Esophagus squamous epithelium (tissue), 5 donors: ENCODE measurements at places on chromosomes 7 and 10.

DNA sequence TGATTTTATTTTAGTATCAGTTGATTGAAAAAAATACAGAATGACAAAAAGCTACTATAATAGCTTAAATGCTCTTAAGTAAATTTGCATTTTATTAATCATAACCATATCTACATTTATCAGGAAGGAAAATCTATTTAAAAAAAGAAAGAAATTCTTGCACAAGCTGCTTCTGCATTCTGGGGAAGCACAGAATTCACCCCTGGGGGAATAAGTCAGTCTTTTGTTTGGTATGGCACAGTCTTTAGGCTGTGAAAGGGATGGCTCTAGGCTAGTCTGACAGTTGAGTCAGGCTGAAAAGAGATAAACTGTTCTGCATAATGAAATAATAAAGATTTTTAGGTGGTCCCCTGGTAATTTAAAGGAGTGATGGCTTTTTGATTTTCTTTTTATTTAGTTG lies 37.9 kb downstream of the HTR7 start:
- no peak for DNase-seq

- no peak for DNase-seq
These were observed 106.0 kb downstream of the ZNF365 start for GRCh38 chr10:62480196-62480595.

- DNase-seq: no peak
These were observed 15.6 kb upstream of the PPIF start for GRCh38 chr10:79331709-79332108.

- no peak for DNase-seq
These were observed 145.2 kb upstream of the PFKP start for GRCh38 chr10:2921956-2922680.

GRCh38 chr10:119209035-119209735 lies 1.8 kb downstream of the GRK5 start:
- DNase-seq: no peak

DNA sequence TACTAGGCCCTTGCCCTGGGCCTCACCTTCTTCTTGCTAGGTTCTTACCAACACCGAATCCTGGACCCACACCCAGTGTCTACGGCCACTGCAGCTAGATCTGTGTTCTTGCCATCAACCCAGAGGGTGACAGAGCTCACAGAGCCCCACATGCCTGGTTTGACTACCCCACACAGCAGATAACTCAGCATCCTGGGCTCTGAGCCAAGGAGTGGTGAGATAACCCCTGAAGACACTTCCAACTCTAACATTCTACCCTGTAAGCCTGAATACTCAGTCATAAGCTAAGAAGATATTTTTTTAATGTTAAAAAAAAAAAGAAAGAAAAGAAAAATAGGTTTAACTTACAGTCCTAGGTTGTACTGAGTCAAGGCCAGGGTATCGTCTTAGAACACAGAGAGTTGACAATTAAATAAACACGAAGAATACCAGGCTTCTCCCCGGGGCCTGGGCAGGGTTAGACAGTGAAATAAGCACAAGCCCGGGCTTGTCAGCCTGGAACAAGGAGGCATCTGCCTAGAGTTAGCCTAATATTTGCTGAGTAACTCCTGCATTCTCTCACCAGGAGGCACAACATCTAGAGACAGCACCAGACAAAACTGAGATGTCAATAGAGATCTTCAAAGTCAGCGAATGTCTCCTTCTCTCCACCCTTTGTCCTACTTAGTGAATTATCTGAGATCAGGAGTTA lies 556.5 kb upstream of the LRRN3 start:
- DNase-seq: no peak

GRCh38 chr7:32594965-32595490 lies 99.7 kb downstream of the AVL9 start:
- DNase-seq: no peak

DNA sequence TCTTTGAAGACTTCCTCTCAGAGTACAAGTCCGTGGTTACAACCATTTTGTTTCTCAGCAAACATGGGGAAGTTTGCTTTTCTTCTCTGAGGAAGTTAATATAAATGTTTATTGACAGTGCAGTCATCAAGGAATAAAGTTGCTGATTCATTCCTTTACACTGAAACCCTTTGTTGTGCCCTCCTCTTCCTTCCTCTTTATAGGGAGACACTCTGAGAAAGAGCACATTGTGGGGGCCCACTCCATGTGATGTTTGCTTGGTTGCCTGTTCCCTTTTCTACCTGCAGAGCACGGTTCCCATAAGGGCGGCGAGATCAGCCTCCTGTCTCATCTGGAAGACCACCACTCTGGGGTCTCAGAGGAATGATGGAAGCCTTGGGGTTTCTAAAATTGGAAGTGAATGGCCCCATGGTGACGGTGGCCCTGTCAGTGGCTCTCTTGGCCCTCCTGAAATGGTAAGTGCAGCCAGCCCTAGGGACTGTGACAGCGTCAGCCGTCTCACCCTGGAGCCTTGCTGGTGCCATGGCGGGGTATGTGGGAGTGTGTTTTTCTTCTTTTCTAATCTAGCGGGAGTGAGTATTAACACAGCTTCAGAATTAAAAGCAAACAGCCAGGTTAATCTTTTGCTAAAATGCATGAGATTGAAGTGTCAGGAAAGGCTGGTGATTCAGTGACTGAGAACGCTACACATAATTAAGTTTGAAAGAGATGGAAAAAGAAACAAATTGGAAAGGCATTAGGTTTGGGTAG lies at the start of gene TBXAS1:
TSS of gene TBXAS1 (plus strand) at position 240 of the 750 bp plus-strand sequence. CDS start at position 367, 127 bp downstream.
- DNase-seq: no peak

- no peak for DNase-seq
These were observed 50.7 kb upstream of the AMPH start for GRCh38 chr7:38681882-38682281.

DNA sequence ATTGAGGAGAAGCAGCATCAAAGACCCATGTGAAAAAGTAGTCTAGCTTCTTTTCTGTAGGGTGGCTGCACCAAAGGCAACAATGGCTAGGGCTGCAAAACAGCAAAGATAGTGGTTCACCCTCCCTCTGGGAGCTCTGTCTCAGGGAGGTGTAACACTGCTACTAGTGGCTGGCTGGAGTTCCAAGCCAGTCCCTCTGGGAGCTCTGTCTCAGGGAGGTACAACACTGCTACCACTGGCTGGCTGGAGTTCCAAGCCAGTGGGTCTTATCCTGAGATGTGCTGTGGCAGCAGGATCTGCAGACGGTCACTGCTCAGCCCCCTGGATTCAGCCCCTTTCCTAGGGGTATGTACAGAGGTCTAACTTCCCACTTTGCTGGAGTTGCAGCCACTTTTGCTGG lies 37.9 kb upstream of the TMEM140 start:
- no peak for DNase-seq

GRCh38 chr10:131033166-131034085 lies 278.1 kb downstream of the TCERG1L start:
- no peak for DNase-seq

DNA sequence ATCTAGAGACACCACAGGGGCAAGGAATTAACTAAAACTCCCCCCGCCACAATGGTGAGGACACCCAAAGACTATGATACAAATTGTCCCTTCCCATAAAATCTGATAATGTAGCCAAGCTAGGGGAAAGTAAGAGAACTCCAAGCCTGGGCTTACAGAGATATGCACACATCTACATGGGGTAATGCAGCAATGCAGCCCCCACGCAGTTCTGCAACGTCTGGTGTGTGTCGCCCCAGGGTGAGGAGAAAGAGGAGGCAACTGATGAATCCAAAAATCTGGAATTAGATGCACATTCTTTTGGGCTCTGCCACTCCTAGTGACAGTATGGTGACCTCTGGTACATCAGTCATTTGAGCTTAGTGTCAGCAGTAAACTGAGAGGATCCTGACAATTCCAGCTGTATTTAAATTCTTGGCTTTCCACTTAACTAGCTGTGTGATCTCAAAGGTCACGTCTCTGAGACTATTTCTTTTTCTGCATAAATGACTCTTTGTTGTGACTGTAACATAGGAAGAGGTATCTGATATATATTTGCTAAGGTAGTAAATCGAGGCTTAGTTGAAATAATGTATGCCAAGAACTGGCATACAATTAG lies 51.5 kb downstream of the PIP4K2A start:
- DNase-seq: no peak

DNA sequence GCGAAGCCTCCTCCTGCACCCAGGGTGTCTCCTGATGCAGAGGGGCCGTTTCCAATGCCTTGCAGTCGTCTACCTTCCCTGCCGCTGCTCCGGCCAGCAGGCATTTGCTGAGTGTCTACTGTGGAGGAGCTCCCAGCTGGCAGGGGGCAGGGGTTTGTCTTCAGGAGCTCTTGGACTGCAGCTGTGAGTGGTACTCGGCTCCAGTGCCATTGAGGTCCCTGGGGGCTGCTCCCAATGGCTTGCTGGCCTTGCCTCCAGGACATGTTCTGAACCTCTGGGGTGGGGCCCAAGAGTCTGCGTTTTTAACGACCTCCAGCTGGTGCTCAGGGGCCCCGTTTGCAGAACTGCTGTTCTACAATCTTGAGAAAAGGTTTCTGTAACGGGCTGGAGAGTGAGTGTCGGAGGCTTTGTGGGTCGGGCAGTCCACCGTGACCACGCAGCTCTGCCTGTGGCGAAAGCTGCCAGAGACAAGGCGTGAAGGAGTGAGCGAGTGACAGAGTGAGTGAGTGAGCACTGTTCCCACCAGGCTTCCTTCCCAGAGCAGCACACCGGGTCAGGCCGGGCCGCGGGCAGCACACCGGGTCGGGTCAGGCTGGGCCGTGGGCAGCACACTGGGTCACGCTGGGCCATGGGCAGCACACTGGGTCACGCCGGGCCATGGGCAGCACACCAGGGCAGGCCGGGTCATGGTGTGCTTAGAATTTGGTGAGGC lies 520.2 kb downstream of the PTPRN2 start:
- no peak for DNase-seq

DNA sequence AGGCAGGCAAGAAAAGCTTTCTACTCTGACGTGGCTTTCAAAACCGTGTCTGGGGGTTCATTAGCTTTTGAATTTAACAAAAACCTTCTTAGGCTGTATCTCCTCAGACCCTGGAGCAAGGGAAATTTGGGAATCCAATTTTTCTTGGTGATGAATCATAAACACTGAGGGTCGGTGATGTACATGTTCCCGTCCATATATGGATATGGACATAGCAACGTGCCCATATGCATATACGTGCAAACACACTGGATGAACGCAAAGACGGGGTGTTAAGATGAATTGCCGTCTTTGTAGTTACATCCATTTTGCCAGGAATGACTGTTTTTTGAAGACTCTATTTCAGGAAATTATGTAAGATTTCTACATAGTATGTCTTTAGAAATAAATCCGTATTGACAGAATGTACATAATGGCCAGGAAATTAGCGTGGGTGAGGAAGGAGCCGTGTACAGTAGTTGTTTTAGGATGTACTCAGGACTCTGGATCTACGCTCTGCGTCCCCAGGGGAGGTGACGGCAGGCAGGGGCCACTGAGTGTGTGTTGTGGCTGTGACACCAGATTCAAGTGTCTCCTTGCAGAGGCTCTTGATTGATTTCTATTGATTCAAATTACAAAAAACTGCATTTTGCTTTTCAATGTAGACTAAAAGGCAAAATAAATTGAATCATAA lies 238.2 kb downstream of the DNAJB6 start:
- DNase-seq: no peak

DNA sequence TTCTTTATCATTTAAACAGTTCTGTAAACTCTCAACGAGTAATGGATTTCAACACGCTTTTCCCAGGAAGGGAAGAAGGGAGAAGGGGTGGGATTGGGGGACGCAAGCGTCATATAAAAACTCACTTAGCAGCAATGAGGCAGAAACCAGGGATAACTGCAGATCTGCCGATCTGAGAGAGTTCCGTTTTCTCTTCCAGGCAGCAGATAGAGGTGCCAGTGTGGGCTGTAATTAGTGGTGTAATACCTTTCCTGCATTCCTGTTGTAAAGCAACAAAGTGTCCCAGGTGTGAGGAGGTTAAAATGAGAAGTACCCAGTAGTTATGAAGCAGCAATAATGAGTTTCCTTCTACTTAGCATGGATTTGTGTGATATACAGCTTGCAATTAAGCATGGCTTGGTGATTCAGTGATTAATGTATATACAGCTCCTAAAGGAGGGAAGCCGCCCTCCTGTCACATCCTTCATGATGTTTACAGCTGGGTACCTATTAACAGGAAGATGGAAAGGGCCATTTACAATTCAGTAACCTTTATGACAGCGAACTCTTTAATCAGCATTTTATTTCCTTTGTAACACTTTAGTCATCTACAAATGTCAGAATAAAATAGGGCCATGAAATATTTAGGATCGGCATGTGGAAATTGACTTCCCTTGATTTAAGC lies 271.9 kb downstream of the LRMDA start:
- no peak for DNase-seq

- DNase-seq: no peak
These were observed 71.1 kb downstream of the DIP2C start for GRCh38 chr10:618229-618989.

DNA sequence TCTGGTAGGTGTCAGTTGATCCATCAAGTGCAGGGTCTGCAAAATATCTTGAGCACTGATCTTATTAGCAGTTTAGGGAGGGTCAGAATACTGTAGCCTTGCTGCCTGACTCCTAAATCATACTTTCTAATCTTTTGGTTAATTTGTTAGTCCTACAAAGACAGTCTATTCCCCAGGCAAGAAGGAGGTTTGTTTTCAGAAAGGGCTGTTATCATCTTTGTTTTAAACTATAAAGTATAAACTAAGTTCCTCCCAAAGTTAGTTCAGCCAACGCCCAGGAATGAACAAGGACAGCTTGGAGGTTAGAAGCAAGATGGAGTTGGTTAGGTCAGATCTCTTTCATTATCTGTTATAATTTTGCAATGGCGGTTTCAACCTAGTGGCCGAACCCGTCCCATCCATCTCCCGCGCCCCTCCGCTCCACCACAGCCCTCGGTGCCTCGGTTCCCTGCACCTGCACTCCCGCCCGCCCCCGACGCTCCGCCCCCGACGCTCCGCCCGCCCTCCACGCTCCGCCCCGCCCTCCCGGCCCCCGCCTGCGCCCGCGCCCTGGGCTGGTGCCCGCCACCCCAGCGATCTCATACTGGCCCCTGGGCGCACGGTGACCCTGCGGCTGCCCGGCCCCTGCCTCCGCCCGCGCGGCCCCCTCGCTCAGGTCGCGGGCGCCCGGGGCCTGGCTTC lies at the start of gene ADCK2:
TSS of gene ADCK2 (plus strand) at position 564 of the 681 bp plus-strand sequence. CDS start 386 bp downstream, outside the sequence.
- DNase-seq: no peak

DNA sequence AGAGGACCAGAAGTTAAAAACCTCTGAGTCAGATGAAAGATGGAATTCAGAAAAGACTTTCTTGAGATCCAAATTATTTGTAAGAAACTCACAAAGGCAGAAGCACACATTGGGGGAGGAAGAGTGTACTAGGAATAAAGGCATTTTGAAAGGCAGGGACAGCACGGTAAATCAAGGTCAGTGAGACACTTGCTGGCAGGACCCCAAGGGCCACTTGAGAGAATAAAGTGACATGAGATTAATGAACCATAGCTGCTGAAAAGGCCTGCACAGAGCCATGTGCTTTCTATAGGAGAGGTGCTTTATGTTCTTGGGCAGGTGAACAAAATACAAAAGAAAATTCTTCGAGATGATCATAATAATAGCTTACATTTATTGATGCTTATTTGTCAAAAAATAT lies 929.9 kb upstream of the MBL2 start:
- DNase-seq: no peak

- DNase-seq: no peak
These were observed 59.0 kb downstream of the IKZF1 start for GRCh38 chr7:50363327-50364060.

- no peak for DNase-seq
These were observed 242.4 kb upstream of the RHOBTB1 start for GRCh38 chr10:61186408-61186807.

GRCh38 chr7:11191574-11192220 lies 218.0 kb downstream of the PHF14 start:
- DNase-seq: no peak

- no peak for DNase-seq
These were observed 57.4 kb downstream of the INPP5A start for GRCh38 chr10:132595021-132595420.

GRCh38 chr10:79984851-79985250 lies 35.9 kb upstream of the SFTPD start:
- no peak for DNase-seq

GRCh38 chr10:26214551-26215395 lies 1.8 kb upstream of the GAD2 start:
- DNase-seq: no peak
